Epithelial cell of esophagus (primary cell): ENCODE measurements at places on chromosomes 11 and 22.

GRCh38 chr22:46234969-46235368 is 15.1 kb downstream of the CDPF1 start:
- no peak for DNase-seq

GRCh38 chr22:31692186-31692886 is 30.3 kb upstream of the PISD start:
- DNase-seq, result peak; percentile 54

- peak; percentile 68 for DNase-seq
These were observed 1.4 kb downstream of the TBX1 start for GRCh38 chr22:19761725-19762567.

- peak; percentile 63 for DNase-seq
These were observed 349.9 kb downstream of the CNTN5 start for GRCh38 chr11:99370549-99371216.

GRCh38 chr11:1920909-1921573 is 1.5 kb downstream of the TNNT3 start:
- DNase-seq, result no peak

DNA sequence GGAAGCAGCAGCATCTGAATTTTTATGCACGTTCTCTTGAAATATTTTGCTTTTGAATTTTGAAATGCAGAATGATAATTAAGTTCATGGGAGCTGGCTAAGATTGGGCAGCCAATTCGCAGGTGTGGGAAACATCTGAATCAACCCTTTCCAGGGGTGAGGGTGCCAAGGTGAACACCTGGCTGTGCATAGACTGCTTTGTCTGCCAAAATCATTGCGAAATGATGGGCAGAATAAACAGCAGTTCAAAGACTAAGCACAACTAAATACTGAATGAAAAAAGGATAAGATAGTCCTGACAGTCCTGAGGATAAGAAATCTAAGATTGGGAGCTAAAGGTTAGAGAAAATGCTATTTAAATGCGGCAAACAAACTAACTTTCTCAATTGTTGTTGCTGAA is 813.3 kb upstream of the RAG2 start:
- DNase-seq, result peak; percentile 46

GRCh38 chr11:94938095-94939055 is 35.0 kb downstream of the CWC15 start:
- DNase-seq, result no peak

DNA sequence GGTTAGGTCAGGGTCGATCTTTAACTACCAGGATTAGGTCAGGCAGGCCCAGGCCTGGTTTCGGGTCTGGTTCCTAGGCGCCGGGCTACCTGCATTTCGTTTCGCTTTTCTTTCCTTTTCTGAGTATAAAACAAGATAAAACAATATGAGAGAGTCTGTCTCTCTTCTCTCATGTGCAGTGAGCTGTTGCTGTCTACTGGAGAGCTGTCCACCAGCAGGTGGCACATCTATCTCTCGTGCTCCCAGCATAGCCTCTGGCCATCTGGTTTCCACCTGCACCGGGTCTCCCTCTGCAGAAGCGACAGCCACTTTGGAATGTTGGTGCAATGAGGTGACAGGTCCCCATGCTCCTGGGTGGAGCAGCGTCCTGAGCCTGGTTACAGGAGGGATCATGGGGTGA is 27.6 kb downstream of the RIBC2 start:
- peak; percentile 61 for DNase-seq

DNA sequence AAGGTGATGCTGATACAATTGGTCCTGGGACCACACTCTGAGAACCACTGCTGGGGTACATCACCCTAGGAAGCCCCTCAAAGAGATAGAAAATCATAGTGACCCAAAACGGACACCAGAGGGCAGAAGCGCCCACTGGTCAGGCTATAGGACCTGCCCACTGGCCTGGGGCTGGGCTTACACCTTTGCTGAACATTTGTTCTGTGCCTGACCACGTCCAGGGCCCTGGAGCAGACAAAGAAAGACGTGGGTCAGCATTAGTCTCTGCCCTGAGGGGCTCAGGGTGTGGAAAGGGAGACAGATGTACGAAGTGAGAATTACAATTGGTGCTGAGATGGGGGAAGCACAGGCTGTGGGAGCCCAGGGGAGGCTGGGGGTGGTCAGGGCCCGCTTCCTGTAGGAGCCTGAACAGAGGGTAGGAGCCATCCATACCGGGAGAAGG is 14.4 kb upstream of the SERPINH1 start:
- DNase-seq, result peak; percentile 58

GRCh38 chr11:68199295-68199987 is 13.7 kb downstream of the KMT5B start:
- no peak for DNase-seq

DNA sequence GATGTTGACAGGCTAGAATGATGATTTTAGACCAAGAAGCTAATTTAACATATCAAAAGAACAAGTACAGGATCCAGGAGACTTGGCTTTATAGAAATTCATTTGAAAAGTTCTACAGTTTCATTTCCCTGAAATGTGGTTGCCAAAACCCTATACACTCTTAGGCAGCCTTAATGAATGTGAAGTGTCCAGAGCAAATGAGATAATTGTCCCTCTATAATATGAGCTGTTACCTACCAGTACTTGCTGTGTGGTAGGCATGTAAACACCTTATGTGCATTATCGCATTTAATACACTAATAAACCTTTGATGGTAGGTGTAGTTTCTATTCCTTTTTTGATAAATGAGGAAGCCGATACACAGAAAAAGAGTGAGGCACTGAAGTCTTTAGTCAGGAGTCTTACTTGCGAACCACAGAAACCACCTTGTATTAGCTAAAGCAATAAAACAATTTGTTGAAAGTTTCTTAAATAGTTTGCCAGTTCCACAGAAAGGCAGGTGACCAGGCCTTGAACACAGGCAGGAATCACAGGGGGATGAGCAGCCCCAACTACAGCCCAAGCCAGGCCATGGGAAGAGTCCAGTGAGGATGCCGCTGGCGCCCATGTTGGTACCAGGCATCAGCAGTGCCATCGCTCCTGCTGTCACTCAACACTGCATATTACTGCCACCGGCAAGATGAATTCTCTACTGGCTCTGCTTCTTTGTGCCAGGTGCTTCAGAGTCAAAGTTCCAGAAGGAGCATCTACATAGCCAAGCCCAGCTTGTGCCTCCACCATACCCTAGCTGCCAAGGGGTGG is 81.7 kb downstream of the SWAP70 start:
- DNase-seq, result no peak
